Osteoblast (primary cell): ENCODE measurements at places on chromosomes 13 and 19. TPM values are rescaled to one million over a fixed set of nuclear protein-coding genes. Genes with fewer than 3 reads are reported as not detected.

The ZIM2 gene
- total RNA-seq = not detected in 2 replicates

The SLC1A6 gene
- total RNA-seq = not detected in 2 replicates

The DIS3 gene
- 33.9 and 38.4 TPM in 2 replicates for total RNA-seq

The ACP4 gene
- not detected in 2 replicates for total RNA-seq

The MAP4K1 gene
- total RNA-seq = under 0.01 and 0.72 TPM in 2 replicates

GRCh38 chr13:58985845-58986244, 1177.9 kb downstream of the DIAPH3 start:
- no peak for DNase-seq

DNA sequence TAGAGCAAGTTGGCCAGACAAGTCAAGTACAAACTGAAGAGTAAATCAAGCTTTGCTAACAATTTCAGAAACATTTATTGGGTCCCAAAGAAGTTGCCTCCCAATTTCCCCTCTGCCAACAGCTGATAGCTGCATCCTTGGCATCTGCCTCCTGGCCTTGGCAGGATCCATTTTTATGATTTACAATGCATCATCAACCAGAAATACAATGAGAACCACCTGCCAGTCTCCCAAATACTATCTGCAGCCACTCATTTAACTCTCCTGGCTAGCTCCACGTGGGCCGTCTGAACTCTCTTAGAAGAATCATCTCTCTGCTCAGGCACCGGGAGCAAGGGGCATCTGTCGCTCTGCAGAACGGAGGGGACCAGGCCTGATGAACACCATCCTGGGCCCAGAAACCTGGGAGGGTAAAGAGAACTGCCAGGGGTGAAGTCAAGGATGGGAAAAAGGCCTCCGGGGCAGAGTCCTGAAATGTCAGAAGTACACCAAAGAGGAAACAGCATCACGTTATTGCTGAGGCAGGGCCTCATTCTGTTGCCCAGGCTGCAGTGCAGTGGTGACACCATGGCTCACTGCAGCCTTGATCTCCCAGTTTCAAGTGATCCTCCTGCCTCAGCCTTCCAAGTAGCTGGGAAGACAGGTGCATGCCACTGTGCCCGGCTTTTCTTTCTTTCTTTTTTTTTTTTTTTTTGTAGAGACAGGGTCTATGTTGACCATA, 2.6 kb downstream of the LONP1 start:
- DNase-seq = peak; percentile 61

GRCh38 chr19:709196-709964, 645 bp downstream of the PALM start:
- DNase-seq = peak; percentile 62

DNA sequence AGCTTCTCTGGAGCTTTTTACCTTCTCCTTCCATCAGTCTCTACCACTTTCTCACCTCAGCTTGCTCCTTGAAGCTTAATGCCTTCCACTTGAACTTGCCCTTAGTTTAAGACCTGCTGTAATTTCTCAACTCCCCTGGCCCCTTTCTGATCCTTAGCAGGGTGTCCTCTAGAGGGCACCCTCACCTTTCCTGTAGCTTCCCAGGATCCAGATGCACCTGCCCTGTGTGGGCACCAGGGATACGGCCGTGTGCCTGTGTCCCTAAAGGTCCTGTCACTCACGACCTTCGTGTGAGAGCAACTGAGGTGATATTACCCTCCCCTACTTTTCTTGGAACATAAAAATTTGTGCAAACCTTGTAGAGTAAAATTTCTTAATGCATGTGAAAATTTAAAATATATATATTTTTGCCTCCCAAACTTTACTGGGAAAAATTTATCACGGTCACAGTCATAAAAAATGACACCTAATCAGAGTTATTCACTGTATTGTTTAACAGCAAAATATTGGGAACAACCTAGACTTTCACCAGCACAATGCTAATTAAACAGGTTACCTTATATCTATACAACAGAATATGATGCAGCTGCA, 46.4 kb downstream of the PSG3 start:
- peak; percentile 83 for DNase-seq

- DNase-seq = peak; percentile 8
These were observed 2321.8 kb upstream of the PCDH20 start for GRCh38 chr13:63737418-63737817.

DNA sequence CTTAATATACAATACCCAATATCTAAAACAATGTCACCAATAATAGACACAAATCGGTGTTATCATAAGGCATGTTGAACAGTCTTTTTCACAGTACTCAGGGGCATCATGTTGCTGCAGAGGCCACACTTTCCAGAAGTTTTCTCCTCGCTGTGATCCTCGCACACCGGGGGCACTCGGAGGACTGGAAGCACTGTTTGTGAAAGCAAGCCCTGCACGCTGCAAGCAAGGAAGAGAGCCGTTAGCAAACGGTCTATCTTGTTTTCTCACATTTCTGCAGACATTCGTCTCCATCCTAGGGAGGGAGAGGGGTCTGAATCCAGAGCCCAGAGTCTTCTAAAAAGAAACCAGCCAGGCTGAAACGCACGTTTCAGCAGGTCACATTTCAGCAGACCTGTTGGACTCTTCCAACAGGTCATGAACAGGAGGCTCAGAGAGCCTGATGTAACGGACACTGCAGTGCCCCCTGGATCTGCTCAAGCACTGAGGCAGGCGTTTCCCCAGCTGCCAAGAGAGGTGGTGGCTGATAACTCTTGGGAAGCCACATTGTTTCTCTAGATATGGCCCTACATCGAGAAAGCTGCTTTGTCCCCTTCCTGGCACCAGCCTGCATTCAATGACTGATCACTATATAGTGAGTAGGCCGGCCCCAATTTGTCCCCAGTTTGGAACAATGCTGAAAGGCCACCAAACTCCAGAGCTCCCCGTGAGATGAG, 43.6 kb downstream of the RUBCNL start:
- DNase-seq = no peak

DNA sequence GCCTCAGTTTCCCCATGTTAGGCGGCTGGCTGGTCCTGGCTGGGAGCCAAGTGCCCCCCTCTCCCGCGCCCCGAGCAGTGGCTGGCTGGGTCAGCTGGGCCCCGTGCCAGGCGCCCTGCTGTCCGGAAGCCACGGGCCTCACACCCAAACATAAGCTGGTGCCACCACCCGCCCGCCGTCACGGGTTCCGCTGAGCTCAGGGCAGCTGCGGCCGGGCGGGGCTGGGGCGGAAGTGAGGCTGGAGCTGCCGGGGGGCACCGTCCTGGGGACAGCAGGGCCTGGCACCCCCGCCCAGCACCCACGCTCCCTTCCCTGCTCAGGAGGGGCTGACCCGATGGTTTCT, 19.3 kb downstream of the HCN2 start:
- DNase-seq = no peak

- DNase-seq = peak; percentile 89
These were observed 1.0 kb downstream of the IRF2BP1 start for GRCh38 chr19:45884682-45885555.

- DNase-seq = no peak
These were observed 195.3 kb downstream of the LIG4 start for GRCh38 chr13:108020027-108020426.
